NCI-H345 (cell line): ENCODE measurements at places on chromosomes 6 and 20.

GRCh38 chr20:59214073-59214472 is 50.5 kb downstream of the ZNF831 start:
- DNase-seq = no peak

DNA sequence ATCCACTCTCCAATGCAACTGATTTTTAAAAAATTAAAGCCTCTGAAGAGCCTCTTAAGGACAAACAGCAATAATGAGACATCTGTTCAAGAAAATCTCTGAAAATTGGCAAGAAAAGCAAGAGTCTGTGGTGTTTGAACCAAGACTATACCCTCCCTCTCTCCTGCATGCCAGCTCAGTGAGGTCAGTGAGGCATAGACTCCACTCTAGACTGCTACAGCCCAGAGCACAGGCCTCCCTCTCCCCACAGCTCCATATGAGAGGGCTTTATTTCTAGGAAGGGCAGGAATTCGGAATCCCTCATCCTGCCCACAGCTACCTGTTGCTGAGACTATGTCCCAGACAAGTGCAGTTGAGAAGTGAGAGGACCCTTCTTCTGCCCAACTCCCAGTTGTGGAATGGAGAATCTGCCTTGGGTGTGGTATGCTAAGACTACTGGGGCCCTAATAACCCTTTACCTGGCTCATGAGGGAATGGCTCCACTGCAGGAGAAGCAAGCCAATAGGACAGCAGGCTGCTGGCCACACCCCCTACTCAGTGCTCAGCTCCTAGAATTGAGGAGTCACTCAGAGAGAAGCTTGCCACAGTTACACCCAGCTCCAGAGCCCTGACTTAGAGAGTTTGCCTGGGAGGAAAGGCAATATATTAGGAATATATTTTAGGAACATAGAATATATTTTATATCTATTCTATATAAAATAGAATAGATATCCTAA is 22.7 kb upstream of the HLA-DQA1 start:
- DNase-seq = no peak

GRCh38 chr6:167817729-167818128 is 9.0 kb upstream of the AFDN start:
- no peak for DNase-seq

DNA sequence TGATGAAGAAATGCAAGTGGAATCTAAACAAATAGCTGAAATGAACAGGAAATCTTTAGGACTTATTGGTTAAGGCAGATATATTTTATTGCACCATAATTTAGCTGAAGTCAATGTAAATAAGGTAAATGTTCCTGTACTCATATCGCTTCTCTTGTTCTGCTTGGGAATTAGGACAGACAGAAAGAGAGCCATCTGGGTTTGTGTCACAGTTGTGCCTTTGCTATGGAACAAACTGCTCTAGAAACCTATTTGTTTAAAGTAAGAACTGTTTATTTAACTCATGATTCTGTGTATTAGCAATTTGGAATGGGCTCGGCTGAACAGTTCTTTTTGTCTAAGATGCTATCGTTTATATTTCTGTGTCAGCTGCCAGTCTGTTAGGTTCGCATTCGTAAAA is 143.8 kb upstream of the KHDRBS2 start:
- no peak for DNase-seq

DNA sequence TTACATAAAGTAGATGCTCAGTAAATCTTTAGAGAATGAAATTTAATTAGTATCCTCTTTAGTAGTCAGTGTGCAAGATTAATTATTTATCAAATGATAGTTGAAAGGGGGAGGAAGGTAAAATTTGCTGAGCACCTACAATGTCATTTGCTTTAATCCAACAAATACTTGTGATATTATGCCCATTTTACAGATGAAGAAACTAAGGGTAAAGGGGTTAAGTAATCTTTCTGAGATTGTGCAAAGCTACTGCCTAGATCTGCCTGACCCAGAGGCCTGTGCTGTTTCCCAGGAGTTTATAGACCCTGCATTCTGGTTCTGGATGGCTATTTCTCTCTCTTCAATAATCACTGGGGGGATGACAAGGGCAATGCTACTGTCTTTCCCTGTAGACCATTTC is 58.3 kb upstream of the BACH2 start:
- DNase-seq = no peak
